ENCODE measurements at places on chromosomes 2 and 18.

DNA sequence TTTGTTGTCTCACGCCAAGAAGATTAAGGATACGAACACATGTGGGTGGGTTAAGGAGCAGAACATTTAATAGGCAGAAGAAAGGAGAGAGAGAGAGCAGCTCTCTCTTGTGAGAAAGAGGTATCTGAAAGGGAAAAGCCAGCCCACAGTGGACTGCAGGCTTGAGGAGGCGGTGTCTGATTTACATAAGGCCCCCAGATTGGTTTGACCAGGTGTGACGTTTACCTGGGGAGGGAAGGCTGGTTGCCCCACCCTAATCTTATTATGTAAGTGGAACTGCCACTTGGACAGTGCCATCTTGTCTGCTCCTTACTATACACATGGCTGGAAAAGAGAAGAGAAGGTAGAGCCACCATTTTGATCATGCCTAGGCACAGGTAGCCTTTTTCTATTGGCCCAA, 189.2 kb downstream of the NCK2 start:
- DNase-seq, result no peak

GRCh38 chr18:8982416-8983183, 119.9 kb upstream of the NDUFV2 start:
- peak; percentile 73 for DNase-seq

DNA sequence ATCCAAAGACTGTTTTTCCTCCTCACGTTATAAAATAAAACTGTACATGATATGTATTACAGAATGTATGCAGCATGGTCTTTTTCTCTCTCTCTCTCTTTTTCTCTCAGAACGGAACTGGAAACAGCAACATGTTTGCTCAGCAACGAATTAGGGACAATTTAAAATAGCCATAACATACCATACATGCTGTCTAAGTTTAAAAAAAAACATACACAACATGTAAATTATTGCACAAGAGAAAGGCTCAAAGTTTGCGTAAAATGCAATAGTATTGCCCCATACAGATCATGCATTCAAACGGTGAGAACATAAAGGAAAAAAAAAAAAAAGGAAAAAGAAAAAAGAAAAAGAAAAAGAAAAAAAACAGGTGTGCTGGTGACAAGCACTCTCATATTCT, 93.6 kb downstream of the BCL11A start:
- DNase-seq, result no peak

DNA sequence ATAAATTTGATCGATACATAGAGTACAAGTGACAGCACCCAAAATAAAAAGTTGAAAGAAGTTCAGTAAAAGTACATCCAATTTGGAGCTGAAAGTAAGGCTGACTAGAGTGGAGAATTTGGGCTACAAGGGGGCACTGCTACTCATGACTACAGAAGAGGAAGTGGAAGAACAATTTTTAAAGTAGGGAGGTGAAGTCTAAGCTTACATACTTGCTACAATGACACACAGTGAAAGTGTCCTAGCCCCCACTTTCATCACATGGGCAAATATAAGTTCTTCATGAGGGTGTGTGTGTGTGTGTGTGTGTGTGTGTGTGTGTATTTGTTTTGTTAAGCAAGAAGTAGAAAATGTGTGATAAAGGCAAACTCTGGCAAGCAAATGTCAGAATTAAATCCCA, 45.7 kb downstream of the MAP3K2 start:
- no peak for DNase-seq

DNA sequence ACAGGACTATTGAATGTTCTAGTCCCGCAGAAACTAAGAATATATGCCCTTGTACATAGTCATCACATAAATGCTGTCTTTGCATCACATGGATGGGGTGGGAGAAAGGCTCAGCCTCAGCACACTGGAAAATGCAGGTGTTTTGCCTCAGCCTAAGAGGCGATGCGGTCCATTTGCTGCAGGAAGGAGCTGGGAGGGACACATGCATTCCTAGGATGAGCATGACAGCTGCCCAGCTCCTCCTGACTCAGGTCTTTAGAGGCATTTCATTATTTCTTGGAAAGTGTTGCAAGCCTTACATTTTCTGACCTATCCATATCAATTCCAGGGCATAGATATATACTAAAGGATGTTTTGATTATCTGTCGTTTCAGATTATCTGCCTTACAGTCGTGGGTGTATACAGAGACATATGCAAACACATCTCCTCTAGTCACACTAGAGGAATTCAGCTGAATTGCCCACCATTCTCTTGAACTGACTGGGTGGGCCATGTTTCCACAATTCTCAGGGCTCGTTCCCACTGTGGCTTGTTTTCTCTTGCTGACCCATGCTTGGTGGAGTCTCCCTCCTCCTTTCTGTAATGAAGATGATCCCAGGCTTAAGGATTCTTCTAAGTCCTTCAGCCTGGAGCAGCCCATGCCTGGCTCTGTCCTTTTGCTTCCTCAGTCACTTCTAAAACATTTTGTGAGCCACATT, 156.9 kb downstream of the SETBP1 start:
- DNase-seq, result no peak

DNA sequence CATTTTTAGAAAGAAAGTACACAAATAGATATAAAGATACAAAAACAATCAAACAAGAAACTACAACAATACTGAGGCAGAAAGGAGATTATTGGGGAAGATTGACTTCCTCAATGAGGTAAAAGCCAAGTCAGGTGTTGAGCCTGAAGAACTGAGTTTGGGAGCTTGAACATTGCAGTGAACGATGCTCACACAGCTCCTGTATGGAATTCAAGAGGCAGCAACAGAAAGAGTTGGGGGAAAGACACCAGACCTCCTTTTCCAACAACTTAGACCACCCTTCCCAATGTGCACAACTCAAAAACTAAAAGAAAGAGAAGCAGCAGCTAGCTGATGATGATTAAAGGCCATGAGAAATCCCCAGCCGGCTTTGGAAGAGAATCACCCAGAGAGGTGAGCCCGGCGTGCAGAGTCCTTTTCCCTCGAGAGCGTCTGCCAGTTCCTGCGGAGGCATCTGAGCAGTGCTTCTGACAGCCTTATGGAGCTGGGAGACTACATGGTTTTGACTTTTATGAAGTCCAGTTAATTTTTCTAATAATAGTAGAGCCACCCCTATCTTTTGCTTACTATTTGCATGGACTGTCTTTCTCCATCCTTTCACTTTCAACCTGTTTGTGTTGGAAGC, 106.9 kb upstream of the RFX8 start:
- no peak for DNase-seq

GRCh38 chr2:172702451-172702850, 33.2 kb upstream of the RAPGEF4 start:
- no peak for DNase-seq

- no peak for DNase-seq
Observed at GRCh38 chr2:23593752-23594459, 208.9 kb downstream of the KLHL29 start.

DNA sequence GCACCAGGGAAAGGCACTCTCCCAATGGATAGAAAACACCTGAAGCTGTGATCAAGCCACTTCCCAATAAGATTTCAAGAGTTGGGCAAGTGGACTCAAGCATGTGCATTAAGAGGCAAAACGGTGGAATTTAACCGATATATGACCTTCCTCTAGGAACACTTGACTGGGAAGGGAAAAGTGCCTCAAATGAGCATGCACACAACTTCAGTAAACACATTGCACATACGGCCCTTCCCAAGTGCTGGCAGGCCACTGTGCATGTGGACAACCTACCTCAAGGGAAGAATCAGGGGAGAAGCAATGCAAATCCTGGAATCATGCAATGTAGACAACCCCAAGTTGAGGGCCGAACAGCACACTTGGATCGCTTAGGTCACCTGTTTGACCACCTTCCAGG, 23.9 kb upstream of the SH3RF3 start:
- DNase-seq, result no peak

DNA sequence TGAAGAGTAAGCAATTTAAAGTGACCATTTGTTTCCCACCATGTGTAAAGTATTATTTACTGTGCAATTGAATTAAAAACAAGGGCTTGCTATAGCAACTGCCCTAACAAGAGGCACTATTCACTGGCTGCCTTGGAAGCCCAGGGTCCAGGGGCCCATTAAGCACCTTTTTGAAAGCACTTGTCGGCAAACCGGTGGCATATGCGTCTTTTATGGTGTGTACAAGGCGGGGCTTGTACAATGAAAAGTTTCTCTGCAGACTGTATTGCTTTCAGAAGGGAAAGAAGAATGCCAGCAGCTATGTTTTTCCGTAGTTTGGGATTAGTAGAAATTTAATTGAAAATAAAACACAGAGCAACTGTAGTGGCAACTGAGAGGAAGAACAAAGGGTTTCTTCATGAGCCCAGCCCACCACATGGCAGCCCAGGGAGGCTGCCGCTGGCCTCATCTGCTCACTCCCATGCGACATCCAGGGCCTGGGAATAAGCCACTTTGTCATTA, 279.5 kb upstream of the PARD3B start:
- no peak for DNase-seq

- no peak for DNase-seq
Observed at GRCh38 chr2:7933672-7934071, 748.2 kb upstream of the ID2 start.

GRCh38 chr18:70039186-70039585, 91.5 kb upstream of the CD226 start:
- no peak for DNase-seq

- DNase-seq, result no peak
Observed at GRCh38 chr2:44938287-44939105, 3.0 kb upstream of the SIX3 start.

GRCh38 chr2:178328037-178328436, 122.9 kb downstream of the PRKRA start:
- DNase-seq, result no peak

GRCh38 chr2:168697668-168698121, 104.7 kb upstream of the NOSTRIN start:
- no peak for DNase-seq

DNA sequence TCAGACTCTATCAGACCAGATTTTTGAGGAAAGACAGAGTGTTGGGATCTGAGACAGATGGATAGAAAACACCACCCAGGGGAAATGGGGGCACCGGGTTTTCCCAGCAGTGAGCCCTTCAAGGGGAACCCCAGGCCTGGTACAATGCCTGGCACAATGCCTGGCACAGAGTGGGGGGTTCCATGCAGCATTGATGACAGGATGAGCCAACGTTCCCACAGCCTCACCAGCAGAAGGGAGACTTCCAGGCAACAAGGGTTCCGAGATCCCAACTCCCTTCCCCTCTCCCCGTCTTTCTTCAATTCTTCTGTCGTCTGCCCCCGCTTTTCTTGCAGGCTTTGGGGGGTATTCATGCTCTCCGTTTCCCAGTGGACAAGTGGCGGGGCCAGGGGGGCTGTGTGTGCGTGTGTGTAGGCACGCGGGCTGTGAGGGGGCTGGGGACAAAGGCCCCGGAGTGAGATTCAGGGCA, 132.1 kb upstream of the HAAO start:
- DNase-seq, result no peak

GRCh38 chr2:165792104-165792454, 2.0 kb downstream of the GALNT3 start:
- DNase-seq, result no peak

DNA sequence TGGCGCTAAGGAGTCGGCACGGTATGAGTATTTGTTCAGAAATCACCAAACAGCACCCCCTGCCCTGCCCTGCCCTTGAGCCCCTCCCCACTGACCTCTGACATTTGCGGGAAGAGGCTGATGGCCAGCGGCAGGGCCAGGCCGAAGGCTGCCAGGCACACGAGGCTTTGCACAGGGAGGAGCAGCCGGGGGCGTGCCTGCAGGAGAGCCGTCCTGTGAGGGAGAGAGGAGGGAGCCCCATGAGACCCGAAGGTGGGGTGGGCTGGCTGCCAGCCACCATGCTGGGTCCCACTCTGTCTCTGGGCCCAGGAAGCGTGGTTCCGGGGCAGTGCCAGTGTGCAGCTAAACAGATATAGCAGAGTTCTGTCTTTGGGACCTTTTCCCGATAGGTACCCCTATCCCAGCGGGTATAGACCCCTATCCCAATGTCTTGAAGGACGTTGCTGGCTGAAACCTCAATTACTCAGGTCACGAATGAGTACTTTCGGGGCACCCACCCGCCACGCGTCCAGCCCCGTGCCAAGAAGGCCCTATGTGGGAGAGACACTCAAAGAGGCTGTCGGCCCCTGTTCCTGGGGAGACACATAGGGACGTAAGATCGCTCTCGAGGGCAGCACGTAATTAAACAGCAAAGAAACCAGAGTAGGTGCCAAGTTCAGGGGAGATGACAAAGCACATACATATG, 43.9 kb downstream of the EMX1 start:
- no peak for DNase-seq

DNA sequence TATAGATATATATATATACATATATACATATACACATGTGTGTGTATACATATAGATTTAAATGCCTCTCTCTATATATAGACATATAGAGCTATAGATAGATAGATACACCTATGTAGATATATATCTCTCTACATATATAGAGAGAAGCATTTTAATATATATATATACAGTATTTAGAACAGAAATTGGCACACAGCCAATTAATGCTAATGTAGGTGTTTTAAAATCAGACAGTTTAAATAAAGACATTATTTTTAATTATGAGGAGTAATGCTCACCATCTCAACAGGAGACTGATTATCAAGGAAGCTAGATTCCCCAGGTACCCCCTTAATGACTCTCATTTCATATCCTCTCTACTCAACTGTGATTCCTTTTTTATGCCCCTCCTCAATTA, 170.7 kb upstream of the CRIM1 start:
- DNase-seq, result no peak

DNA sequence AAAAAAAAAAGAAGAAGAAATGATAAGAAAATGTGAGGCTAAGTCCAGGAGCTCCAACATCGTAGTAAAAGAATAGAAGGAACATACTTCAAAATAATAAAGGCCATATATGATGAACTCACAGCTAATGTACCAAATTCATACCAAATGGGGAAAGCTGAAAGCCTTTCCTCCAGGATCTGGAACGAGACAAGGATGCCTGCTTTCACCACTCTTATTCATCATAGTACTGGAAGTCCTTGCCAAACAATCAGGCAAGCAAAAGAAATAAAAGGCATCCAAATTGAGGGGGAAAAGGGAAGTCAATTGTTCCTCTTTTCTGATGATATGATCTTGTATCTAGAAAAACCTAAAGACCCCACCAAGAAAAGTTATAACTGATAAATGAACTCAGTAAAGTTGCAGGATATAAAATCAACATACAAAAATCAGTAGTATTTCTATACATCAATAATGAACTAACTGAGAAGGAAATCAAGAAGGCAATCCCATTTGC, 170.6 kb downstream of the METTL4 start:
- DNase-seq, result no peak

- peak; percentile 67 for DNase-seq
Observed at GRCh38 chr2:215540658-215541057, 104.8 kb upstream of the FN1 start.

GRCh38 chr2:165933211-165933910, 20.2 kb downstream of the TTC21B start:
- DNase-seq, result no peak

DNA sequence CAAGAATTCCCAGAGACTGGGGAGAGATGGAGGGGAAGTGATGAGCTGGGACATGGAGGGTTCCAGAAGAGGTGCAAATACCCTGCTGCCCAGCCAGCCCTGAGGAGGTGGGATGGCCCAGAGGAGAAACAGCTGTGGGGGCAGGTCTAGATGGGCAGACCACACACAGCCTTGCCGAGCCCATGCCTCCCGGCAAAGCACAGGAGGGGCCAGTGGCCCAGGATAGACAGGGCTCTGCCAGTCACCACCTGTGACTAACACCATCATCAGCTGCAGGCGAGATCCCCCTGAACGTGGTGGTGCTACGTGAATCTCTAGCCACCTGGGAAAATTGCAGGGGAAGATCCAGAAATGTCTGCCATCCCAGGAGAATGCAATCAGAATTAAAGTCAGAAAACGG, 39.4 kb downstream of the SCTR start:
- DNase-seq, result peak; percentile 4
